ENCODE measurements at places on chromosomes 6 and 20.

GRCh38 chr20:37359331-37359730, 13.4 kb downstream of the SRC start:
- no peak for DNase-seq

GRCh38 chr20:49866051-49866450, 49.3 kb downstream of the SPATA2 start:
- DNase-seq: no peak

- DNase-seq: no peak
These were observed 113.5 kb downstream of the CD83 start for GRCh38 chr6:14231071-14231483.

DNA sequence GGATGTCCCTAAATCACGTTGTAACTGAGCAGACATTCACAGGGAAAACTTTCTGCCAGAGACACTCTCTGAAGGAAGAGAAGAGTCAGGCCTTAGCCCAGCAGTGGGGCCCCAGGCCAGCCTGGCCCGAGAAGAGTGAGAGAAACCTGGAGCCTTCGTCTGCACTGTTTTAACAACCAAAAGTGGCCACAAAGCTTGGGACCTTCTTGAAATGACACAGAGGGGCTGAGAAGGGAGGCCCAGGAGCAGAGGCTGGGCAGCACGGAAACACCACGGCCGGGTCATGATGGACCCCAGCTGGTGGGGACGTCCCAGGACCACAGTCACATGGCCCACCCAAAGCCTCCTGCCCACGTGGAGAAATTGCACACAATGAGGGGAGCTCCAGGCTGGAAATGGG, 126.8 kb upstream of the THBS2 start:
- no peak for DNase-seq

- DNase-seq: no peak
These were observed 150.1 kb downstream of the DTNBP1 start for GRCh38 chr6:15512721-15513120.

GRCh38 chr6:18674346-18674745, 287.2 kb downstream of the RNF144B start:
- no peak for DNase-seq

DNA sequence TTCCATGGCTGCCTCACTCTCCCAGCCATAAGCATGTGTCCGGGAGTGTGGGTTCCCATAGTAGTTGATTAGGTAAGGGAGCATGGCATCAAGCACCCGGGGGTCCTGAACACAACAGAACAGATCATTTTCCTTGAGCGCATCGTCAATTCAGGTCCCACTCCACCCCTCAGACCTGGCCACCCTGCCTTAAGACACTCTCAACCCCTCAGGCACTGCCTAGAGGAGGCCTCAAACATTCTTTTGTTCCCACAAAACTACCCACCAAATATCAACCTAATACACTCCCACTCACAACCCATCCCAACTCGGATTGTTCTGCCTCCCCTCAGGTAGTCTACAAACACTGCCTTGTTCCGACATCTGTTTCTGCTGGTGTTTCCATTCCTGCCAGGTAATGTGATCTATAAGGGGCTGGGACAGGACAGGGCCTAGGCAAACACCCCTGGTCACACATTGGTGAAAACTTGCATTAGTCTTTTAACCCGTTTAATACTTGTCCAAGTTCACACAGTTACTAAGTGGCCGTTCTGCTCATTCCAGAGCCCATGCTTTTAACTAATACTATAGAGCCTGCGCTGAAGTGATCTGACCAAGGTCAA, 1.4 kb downstream of the NFS1 start:
- DNase-seq: no peak
